Ureter (tissue), 1 donor: ENCODE measurements at places on chromosomes 12 and 14. TPM values are rescaled to one million over a fixed set of nuclear protein-coding genes. Genes with fewer than 3 reads are reported as not detected.

GRCh38 chr12:39074063-39074462 lies 168.7 kb upstream of the CPNE8 start:
- DNase-seq = no peak

- DNase-seq = no peak
Measured at GRCh38 chr14:31962920-31963319, 114.2 kb upstream of the ARHGAP5 start.

The KLRK1 gene
- 7.6 TPM for total RNA-seq

The CD163 gene
- 74.3 TPM for total RNA-seq

GRCh38 chr14:86088156-86088555 lies 558.2 kb downstream of the FLRT2 start:
- DNase-seq = no peak

The IL23A gene
- total RNA-seq = 0.49 TPM
